ENCODE measurements at places on chromosomes 1 and 21. TPM values are rescaled to one million over a fixed set of nuclear protein-coding genes. Genes with fewer than 3 reads are reported as not detected.

DNA sequence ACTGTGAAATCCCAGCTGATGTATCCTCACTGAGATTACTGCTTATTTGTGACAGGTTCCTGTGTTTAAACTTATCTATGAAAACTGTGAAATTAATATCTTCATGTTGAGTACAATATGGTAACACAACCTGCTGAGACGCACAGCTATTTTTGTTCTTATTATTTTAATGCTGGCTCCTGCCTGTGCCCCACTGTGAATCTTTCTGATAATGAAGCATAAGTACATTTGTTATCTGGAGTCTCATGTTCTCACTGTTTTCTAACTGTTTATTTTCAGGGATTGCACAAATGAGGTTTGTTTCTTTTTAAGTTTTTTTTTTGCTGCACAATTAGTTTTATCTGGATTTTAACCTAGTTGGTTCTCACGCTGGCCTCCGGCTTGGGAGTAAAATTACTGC lies 39.9 kb upstream of the IFNAR2 start:
- DNase-seq = no peak

DNA sequence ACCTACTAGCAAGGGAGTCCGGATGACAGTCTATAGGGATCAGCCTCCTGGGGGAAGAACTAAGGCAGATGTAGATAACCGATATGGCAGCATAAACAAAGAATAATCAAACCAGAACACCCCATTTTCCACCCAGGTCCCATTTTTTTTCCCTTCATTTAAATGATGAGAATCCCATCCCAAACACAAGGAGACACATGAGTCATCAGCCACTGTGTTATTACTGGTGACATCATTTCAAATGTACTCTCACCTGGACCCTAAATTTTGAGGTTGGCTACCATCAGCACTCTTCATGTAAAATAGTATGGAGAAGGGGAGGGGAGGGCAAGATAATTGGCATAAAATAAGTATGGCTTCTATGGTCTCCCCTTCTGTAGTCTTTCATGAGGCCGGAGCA lies 108.9 kb upstream of the GUCA2B start:
- DNase-seq = no peak

GRCh38 chr1:157542676-157543075 lies 9.6 kb downstream of the FCRL5 start:
- DNase-seq = no peak

GRCh38 chr1:173356191-173356762 lies 120.9 kb upstream of the PRDX6 start:
- DNase-seq = no peak

- no peak for DNase-seq
Measured at GRCh38 chr1:205041001-205041715, 1.9 kb upstream of the CNTN2 start.

Gene TRIM63
- polyA plus RNA-seq = 0.72 TPM

Gene IFI44L
- 6.6 TPM for polyA plus RNA-seq

DNA sequence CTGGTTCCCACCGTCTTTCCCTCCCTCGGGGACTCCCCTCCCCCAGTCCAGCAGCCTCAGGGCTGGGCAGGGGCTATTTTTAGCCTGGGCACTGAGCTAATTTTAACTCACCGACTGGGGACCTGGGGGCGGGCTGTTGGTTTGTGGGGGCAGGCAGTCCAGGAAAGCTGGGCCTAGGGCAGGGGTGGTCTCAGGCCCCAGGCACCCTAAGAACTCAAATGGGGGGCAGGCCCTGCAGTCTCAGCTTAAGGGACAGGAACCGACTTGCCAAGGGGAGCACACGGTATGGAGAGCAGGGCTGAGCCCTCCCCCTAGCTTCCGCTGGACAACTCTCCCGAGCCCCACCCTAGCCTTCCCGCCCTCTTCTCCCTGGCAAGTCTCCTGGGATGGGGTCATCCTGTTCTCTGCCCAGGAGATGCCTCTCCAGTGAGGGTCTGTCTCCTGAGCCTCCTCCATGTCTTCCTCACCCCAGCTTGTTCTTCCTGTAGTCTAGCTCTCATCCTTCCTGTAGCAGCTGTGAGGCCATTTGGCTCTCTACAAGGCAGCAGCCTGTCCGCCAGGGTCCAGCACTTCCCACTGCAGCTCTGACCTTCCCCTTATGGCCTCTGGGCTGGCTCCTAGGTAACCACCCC lies 10.1 kb downstream of the MEF2D start:
- DNase-seq = no peak

Gene TEKT2
- 9.4 TPM for polyA plus RNA-seq

Gene SLFNL1
- 0.81 TPM for polyA plus RNA-seq

Gene G0S2
- 14.0 TPM for polyA plus RNA-seq

- no peak for DNase-seq
Measured at GRCh38 chr1:54615531-54616279, 7.6 kb downstream of the FAM151A start.

DNA sequence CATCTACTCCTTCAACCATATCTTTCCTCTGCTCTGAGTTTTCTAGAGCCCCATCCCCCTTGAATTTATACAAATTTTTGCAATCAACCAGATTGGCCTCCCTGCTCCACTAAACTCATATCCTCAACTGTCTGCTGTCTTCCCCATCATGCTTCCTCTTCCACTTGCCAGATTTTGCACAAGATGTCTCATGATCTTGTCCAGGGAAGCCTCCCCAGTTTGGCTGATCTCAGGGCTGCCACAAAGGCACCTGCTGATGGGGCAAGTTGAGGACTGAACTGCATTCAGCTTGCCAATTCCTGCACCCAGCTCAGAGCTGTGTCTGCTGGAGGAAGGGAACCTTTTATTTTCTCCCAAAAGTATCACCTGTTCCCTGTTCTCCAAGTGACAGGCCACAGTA lies 3.9 kb upstream of the KCNJ9 start:
- DNase-seq = no peak

All from left renal cortex interstitium (tissue), 4 donors.